Mesenteric fat pad (tissue), 1 donor: ENCODE measurements at places on chromosomes 1 and 21.

GRCh38 chr1:110341146-110341871 lies 2.1 kb downstream of the RBM15 start:
- no peak for DNase-seq

DNA sequence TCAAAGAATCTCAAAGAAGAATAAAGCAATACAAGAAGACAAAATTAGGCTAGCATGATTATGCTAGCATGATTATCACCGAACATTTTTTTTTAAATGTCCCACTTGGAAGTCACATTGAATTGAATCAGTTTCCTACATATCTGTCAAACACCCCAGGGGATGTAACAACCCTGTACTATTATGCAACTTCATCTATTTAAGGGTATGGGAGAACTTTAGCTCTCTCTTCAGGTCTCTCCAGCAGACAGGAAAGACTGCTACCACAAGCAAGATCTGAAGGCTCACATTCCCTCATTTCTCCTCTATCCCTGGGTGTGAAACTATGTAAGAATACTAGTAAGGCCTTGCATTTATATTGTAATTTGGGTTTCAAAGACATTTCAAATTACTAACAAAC lies 52.8 kb downstream of the EDEM3 start:
- no peak for DNase-seq

- DNase-seq = no peak
Measured at GRCh38 chr1:179447489-179447888, 81.7 kb downstream of the AXDND1 start.

DNA sequence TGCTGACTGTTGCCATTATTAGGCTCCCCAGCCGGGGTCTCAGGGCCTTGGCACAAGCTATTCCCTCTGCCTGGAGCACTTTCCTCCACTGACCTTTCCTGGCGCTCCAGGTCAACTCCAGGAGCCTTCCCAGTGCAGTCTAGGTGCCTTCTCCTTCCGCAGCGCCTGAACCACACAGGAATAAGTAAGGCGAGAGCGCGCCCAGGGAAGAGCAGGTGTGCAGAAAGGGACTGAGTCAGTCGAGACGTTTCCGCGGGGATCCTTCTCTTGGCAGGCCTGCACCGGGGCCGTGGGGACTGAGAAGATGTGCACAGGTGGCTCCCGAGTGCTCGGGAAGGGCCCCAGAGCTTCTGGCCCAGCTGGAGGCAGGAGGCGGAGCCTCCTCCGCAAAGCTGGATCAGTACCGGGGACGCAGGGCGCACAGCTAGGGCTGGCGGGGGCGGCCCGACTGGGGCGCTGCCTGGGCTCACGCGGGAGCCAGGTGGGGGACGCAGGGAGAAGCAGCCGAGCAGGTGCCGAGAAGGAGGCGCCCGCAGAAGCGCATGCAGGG lies 765 bp upstream of the BMP8A start:
- DNase-seq = no peak

DNA sequence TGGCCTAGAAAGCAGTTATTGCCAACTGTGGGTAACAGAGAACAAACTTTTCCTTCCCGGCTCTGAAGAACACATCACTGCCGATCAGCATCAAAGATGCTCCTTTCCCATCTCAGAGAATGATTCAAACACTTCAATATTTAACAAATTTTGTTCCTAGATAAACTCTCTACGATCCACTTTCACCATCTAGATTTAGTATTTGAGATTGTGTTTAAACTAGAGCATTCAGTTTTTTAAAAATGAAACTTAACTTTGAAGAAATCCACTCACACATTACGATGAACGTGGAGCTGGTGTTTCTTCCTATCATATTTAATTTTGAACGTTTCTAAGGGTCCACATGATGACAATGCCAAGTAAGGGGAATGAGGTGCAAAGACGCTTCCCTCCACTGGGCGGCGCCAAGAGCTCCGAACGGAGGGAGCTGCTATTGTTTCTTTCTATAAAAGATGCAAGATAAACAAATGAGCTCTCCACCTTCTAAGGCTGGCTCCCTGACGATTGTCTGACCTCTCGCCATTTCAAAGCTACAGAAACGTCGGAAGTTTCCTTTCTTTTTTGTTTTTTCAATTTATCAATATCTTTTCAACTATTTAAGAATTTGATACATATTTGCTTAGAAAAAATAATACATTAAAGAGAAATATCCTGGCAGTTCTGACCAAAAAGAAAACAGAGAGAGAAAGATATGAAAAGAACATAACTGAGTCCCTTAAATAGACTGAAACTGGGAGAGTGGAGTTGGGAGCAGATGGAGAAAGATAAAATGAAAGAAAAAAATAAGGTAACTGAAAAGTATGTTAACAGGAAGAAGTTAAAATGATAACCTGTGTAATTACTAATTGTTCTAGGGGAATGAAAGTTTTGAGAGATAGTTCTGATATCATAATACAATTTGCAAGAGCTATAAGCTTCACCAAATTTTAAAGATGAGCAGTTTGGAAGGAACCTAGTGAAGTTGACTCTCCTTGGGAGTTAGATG lies 4.4 kb upstream of the BARHL2 start:
- no peak for DNase-seq

DNA sequence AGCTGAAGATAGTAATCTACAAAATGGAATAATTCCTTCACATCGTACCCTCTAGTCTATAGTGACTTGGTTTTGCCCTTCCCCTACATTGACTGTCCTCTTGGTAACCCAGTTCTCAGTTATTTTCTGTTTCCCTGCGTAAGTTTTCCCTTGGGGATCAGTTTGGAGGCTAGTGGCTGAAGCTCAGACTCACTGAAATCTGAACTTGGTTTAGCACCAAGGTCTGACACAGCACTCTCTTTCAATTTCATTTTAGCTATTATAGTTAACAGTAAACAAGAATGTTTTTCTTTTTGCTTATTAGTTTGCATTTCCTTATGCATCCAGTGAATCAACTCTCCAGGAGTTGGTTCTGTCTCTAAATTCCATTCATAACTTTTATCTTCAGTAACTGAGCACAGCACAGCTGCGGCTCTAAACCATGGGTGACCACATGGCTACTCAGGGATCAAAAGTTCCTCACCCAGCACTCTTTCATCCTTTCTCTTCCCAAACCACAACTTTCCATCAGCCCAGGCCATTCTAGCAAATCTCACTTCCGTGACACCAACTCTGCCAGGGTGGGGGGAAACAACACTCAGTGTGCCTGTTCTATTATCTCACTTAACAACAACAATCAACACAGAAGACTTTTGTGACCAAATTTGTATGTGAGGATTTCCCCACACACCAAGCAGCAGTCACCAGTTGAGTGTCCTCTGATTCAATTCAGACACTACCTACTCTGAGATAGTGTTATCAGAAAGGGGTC lies 17.6 kb upstream of the IFI6 start:
- DNase-seq = no peak

DNA sequence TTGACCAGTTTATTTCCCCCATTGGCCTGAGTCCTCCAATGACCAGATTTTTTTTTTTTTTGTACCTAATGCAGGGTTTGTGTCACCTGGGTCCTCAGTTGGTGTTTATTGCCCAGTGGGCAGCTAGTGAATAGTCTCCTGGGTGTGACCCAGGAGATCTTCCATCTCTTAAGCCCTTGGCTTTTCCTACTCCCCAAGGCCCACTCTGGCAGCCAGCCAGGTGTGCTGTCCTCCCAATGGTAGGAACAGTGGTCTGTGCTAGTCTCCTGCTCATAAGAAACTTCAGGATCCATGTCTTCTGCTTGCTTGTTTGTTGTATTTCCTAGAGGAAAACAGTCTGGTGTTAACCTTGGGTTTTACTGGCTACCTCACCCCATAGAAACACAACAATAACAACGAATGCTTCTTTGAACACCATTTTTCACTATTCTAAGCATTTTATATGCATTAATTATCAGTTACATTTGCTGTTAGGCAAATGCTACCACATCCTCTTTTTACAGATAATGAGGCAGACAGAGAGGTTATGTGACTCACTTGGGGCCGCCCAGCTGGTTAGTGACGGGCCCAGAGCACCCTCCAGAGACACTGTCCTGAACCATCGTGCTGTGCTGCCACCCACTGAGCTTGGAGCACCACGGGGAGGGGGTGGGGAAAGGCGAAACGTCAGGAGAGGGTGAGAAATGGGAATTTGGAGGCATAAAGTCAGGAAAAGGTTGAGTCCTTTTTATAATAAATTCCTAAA lies 107.5 kb downstream of the HIVEP3 start:
- DNase-seq = no peak

GRCh38 chr1:11794446-11795237 lies 11.1 kb downstream of the MTHFR start:
- DNase-seq = no peak

GRCh38 chr21:41164981-41165655 lies 2.8 kb upstream of the BACE2 start:
- DNase-seq = no peak

DNA sequence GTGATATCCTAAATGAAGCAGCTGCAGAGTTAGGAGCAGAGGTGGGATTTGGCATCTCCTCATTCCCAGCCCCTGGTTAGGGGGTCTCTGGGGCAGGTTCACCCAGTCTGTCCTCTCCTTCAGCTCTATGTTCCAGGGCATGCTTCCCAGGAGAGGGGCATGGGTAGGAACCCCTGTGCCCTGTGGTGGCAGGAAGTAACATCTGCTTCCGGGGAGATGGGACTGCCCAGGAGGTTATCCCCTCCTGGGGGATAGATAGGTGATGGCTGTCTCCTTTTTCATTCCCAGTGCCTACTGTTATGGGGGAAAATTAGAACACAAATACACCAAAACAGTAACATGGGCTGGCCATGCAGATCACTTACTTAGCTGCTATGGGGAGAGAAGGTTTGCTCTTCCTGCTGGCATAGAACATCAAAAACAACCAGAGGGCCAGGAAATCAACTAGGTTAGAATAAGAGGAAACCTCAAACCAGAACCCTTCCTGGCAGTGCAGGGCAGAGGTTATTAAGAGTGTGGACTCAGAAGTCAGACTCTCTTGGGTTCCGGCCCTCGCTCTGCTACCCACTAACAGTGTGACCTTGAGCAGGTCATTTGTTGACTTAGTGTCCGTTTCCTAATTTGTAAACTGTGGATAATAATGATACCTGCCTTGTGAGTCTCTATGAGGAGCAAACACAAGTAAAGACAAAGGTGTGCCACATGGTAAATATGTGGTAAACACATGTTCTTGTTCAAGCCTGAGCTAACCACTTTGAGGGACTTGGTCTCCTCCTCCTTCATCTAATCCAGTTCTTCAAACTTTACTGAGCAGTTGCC lies 157.8 kb upstream of the JUN start:
- no peak for DNase-seq

DNA sequence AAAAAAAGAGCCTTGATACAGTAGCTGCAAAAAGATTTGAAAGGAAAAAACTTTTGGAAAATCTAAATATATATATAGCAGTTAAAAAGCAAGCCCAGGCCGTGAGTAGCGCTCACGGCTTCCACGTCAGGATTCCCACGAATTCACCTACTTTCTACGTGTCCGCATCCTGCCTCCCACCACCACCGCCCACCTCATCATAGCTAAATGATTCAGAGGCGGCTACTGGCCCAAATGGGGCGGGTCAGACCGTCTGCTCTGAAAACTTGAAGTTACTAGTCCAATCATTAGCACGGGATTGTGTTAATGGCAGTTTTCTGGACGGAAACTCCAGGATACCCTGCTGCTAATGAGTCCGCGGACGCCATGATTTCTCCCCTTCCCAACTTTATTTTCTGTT lies 1.3 kb upstream of the CCSAP start:
- no peak for DNase-seq

- DNase-seq = peak; percentile 59
Measured at GRCh38 chr21:41830764-41831452, 48.2 kb downstream of the PRDM15 start.

GRCh38 chr1:38651669-38652068 lies 207.9 kb downstream of the RRAGC start:
- no peak for DNase-seq

DNA sequence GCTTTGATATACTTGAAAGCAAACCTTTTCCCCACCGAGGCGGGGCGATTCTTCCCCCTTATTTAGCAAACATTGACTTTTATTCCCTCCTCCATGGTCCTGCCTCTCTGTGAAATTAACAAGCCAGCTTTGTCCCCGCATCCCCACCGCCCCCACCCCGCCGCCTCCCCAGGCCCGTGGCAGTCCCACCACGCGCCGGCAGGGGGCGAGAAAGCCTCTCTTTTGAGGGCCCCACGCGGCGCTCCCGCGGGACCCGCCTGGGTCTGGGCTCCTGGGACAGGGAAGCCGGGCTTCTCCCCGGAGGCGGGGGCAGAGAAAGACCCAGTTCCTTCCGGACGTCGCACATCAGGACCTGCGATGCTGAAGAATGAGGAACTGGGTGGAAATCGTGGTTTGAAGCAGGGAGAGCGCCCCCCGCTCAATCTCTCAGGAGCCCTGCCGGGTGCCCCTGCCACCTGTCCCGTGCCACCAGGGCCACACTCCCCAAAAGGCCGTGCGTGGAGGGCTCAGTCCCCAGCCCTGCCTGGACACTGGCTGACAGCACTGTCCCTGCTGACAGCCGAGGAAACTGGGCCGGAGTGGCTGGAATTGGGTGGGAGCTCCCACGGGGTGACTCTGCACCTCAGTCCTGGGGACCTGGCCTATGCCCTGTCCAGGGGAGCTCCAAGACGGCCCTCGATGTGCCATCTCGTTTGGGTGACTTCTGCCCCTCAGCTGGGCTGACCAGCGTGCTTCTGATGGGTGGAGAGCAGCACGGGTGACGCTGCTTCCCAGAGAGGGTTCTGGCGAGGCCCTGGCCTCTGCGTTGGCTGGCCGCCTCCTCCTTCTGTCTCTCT lies 8.6 kb upstream of the ACTRT2 start:
- peak; percentile 89 for DNase-seq

GRCh38 chr1:40858856-40859416 lies 3.2 kb downstream of the CITED4 start:
- no peak for DNase-seq

DNA sequence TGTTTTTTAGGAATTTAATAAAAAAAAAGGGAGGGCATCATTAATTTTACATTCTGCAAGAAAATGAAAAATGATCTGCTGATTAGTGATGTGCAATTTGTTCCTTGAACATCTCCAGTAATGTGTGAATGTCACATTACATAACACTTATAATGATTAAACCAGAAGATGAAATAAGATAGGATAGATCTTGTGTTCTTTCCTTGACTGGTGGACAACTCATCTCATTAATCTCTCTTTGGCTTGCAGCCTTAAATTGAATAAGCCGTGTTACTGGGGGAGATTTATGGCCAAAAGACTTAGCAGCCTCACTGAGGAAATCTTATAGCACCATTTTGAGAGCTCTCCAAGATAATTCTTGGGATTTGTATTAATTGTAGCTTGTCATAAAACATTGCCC lies 217.2 kb downstream of the ST6GALNAC3 start:
- DNase-seq = no peak

GRCh38 chr1:44790968-44791801 lies 3.2 kb upstream of the BEST4 start:
- no peak for DNase-seq
